ENCODE measurements at places on chromosomes 5 and 9.
A peak's percentile ranks its signal among the peaks of the same experiment; 100 is the strongest.

GRCh38 chr5:18142831-18143230, 508.6 kb downstream of the TAF11L14 start:
- DNase-seq, result no peak

GRCh38 chr5:104088876-104089778, 526.5 kb upstream of the NUDT12 start:
- no peak for DNase-seq

- no peak for DNase-seq
Measured at GRCh38 chr5:78486218-78486617, 125.8 kb downstream of the SCAMP1 start.

GRCh38 chr9:32579706-32580331, 6.9 kb upstream of the NDUFB6 start:
- peak; percentile 49 for DNase-seq

DNA sequence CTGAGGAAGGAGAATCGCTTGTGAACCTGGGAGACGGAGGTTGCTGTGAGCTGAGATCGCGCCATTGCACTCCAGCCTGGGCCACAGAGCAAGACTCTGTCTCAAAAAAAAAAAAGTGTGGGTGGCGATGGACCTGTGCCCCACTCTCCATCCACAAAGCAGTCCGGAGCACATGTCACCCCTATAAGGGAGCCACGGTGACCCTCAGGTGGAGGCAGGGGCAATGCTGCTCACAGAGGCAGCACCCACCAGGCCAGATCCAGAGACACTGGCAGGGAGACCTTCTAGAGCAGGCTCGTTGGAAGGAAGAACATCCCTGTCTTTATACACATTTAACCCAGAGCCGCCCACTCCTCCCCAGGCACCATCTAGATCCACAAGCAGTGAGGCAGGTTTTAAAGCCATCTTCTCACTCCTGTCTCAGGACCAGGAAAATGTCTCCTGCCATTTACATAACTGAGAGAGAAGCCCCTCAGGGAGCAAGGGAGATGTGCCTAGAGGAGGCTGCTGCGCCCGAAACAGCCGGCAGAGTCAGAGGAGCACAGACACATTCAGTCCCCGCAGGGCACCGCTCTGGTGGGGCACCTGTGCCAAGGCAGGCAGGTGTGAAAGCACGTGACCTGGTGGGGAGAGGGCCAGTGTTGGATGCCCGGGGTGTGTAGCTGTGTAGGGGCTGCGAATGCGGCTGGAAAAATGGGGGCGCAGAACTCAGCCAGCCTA, 31.6 kb upstream of the ADAMTS2 start:
- DNase-seq, result no peak

GRCh38 chr5:56700711-56701110, 114.6 kb upstream of the MAP3K1 start:
- no peak for DNase-seq

DNA sequence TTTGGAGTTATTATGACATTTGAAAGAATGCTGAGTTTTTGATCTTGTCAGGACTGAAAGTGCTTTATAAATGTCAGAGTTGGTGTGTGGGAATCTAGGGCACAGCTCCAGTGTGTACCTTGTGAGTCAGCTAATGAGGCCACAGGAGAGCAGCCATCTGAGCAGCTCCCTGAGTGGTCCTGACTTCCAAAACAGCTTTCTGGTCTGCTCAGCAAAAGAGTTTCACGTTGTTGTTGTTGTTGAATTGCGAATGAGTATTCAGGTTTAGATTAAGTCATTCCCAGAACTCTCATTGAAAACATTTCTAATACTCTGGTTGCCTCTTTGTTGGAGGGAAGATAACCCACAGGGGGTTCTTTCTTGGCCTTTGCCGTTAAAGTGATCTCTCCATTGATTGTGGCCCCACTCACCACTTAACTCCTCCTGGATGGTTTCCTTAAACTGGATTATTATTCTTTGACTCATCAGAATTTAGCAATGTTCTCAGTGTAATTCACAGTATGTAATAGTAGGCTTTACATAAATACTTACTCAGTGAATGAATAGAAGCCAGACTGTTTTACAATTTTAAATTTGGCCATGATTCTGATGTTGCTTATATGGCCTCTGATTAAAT, 125.1 kb upstream of the SGCD start:
- DNase-seq, result no peak

- no peak for DNase-seq
Measured at GRCh38 chr9:19665146-19665863, 123.5 kb downstream of the SLC24A2 start.

DNA sequence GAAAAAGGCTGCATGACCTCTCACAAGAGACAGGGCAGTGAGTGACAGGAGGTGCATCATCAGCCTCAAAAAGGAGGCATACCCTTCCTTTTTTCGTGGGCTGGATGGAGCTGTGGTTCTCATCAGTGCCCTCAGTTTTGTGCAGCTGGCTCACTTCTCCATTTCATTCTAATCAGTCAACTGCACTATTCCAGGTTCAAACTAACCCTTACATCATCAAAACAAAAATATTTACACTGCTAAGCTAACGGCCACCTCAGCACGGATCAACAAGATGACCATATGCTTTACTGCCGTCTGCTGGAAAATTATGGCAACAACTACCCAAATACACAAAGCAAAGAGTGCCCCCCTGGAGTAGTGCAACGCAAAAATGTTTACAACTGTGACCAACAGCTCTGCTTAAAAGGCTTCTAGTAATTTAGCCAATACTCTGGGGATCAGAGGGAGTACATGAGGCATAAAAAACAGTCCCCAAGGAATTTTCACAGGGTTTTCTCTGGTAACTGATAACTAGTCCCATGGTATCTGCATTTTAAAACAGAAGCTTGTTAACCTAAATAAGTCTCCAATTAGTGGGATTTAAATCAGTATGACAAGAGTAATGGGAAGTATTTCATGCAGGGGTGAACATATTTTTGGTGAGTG, 10.8 kb downstream of the KCNV2 start:
- DNase-seq, result peak; percentile 71

DNA sequence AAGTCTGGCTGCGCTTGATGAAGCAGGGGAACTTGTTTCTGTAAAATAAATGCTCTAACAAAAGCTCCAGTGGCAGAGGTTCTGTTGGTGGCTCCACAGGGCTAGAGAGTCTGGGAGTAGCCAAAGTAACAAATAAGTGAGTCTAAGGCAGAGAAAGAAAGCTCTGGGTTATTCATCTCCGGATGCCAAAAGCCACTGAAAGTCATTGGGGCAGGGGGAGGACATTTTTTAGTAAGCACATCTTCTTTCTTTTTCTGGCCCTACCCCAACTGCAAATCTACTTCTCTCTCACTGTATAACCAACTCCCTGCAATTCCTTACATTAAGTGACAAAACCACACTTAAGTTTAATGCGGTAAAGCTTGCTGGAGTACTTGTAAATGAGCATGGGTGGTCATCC, 141.6 kb downstream of the INSYN2B start:
- DNase-seq, result no peak

DNA sequence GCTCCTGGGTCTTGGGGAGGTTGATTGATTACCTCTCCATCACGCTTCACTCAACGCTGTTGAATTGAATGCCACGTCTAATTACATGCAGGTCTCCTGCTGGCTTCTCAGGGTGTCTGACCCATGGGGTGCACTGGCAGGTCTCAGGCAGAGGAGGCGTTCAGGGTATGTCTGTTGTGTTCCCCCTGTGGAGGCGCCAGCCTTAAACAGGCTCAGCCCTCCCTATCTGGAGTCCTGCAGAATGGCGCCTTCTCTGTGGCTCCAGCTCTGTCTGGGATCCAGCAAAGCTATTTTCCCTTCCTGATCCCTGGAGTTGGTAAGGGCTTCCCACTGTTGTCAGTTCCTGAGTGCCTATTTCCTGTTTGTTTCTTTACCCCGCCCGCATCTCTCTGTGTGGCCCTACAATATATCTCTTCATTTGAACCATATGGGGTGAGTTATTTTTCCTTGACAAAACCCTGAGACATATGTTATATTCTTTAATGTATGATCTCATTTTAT, 150.0 kb downstream of the NTRK2 start:
- DNase-seq, result no peak

DNA sequence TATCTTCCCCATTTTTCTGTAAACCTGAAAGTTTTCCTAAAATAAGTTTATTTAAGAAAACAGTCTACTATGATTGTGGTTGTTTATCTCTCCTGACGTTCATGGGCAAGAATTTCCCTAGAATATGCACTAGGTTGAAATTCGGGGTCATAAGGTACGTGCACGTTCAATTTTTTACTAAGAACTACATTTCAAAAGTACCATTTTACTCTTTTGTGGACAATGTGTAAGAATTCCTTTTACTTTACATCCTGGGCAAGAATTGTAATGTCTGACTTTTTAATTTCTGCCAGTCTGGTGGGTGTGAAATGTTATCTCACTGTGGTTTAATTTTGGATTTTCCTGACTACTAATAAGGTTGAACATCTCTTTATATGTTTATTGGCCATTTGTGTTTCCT, 12.4 kb downstream of the IL5 start:
- no peak for DNase-seq

GRCh38 chr5:174119468-174119881, 74.0 kb downstream of the NSG2 start:
- DNase-seq, result no peak

DNA sequence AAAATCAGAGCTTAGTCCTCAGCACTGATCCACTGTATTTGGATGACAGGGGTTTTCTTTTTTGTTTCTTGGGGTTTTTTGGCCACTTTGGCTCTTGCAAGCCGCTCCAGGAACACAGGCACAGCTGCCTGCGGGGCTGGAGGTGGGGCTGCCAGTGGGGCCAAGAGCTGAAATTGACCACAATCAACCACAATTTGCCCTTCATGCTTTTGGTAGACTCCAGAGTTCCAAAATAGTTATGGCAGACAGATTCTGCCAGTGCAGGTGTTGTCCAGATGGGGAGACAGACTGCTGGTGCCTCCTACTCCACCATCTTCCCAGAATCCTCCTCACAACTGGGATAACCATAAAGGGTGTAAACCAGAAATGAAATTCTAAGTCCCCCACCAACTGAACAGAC, 36.5 kb downstream of the PLEKHG4B start:
- no peak for DNase-seq

DNA sequence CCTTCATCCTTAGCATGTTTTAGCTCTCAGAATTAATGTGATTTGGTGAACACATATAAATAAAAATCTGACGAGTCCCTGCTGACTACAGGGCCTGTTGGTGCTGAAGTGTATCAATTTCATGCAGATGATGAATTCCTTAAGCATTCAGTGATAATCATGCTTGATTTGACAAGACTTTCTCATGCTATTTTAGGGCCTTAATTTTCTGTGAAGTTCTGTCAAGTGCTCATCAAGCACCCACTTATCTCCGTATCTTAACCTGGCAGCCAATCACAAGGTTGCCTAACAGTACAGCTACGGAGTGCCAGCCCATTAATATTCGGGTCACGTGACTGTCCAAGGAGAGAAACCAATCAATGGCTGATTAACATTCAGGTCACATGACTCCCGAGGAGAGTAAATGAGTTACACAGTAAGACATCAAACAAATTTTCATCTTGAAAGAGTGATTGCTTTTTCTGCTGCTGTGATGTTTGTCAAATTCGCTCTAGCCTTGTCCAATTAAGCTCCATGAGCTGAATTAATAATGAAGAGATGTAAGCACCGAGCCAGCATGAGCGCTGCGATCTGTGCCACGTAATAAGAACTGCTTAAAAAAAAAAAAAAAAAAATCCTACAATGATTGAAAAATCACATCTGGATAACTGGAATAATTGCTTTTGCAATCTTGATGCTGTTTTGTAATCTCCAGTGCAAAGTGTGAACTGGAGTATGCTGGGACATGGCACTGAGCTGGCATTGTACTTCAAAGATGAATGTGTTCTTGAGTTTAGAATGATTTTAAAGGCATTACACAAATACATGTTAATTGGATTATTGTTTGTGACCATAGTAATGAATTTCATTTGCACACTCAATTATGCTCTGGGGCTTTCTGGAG, 104.3 kb upstream of the SPATA31D4 start:
- no peak for DNase-seq

- no peak for DNase-seq
Measured at GRCh38 chr5:59238126-59238902, 655.2 kb downstream of the PDE4D start.

DNA sequence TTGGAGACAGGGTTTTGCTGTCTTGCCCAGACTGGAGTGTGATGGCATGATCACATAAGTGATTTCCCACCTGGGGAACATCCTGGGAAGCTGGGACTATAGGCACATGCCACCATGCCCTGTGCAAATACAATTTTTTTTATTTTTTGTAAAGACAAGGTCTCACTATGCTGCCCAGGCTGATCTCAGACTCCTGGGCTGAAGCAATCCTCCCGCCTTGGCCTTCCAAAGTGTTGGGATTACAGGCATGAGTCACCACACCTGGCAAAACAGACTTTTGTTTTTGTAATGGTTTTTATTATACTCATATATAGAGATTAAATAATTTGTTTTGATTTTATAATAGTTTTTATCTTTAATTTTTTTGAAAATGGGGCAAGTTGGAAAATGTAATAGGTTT, 14.7 kb downstream of the DNAJC25 start:
- DNase-seq, result no peak

DNA sequence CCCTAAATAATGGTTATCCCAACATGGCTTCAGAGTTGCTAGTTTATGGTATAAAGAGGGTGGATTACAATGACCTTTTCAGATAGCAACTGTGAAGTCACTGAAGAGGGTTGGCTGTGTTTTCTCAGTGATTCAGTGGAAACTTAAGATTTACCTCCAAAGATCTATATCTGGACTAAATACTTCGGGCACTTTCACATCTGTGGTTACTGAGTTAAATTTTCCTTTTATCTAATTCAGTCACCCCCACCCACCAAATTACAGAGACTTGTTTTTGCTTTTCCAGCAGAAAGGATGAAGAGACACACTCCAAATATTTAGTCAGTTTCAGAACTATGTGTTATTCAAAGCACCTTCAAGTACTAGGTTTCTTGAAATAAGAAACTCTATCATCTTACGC, 573.2 kb downstream of the CCDC171 start:
- no peak for DNase-seq

DNA sequence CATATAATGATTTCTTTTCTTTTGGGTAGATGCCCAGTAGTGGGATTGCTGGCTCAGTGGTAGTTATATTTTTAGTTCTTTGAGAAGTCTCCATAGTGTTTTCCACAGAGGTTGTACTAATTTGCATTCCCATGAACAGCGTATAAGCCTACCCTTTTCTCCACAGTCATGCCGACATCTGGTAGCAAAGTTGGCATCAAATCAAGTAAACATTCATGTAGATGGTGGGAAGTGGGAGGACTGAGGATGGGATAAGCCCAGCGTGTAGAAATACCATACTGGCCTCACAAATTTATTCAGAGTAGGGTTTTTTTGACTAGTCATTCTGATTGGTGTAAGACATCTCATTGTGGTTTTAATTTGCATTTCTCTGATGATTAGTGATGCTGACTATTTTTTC, 115.4 kb downstream of the EGFLAM start:
- no peak for DNase-seq

DNA sequence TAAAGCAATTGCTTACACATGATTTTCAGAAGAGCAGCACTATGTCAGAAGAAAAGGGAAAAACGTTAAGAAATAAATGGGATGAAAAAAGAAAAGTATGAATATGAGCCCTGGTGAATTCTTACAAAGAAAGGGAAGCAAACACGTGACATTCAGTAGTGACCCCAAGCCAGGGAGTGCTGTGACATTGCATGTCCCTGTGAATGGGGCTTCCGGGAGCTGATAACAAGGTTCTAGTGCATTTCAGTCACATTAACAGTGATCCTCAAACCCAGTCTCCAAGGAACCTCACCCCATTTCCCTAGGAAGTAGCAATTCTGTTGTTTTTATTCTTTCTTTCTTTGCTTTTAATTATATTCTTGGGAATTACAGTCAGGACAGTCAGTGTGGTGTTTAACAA, 27.3 kb downstream of the TMEM252 start:
- no peak for DNase-seq

GRCh38 chr5:64308135-64308534, 142.5 kb downstream of the RNF180 start:
- no peak for DNase-seq

- no peak for DNase-seq
Measured at GRCh38 chr5:61534481-61535267, 202.6 kb downstream of the ZSWIM6 start.

All from NCI-H1105 treated with DMSO at 0.1 percent for 48 hours (cell line).